Activated T-helper 2 cell treated with anti-CD3 and anti-CD28 coated beads, Interferon-gamma antibody, Interleukin-2, Interleukin-4, amounts not matched to agents 10 μg/mL and 5 μg/mL and 100 μg/mL, durations not matched to agents 14 hours and 24 hours and 36 hours (primary cell): ENCODE measurements at places on chromosomes 5 and 9.

GRCh38 chr5:177453852-177454396 lies 7.3 kb downstream of the PRR7 start:
- peak overlapping the region; percentile 80 for H3K4me3 ChIP-seq
- H3K27ac ChIP-seq, result peak overlapping the region; percentile 82
- peaks cover 17% of the 10 kb centered on the region for H3K4me1 ChIP-seq
- peaks cover 8% of the 10 kb centered on the region for H3K27me3 ChIP-seq

DNA sequence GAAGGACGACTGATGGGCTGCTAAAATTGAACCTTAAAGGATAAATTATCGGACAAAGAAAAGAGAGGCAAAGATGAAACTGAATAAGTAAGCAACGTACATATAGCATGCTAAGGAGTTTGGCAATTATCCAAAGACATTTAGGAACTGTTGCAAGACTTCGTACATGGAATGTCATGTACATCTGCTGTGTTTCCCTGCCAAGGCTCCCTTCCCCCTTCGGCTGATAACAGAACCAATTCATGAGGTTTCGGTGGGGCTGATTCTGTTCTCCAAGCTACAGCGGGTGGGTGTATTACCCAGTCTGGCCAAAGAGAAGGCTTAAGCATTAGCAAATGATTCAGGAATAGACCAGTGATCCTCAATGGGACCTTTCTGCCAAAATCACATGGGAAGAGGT lies 190.9 kb upstream of the FREM1 start:
- no peaks in the 10 kb centered on the region for H3K4me1 ChIP-seq
- H3K36me3 ChIP-seq, result no peaks in the 10 kb centered on the region
- DNase-seq, result no peak
- H3K4me3 ChIP-seq, result no peak overlapping the region
- peaks cover 6% of the 10 kb centered on the region for H3K27me3 ChIP-seq

- no peaks in the 10 kb centered on the region for H3K27me3 ChIP-seq
- H3K36me3 ChIP-seq, result peaks cover 83% of the 10 kb centered on the region
- no peak for DNase-seq
- H3K4me3 ChIP-seq, result no peak overlapping the region
- H3K27ac ChIP-seq, result no peak overlapping the region
- no peaks in the 10 kb centered on the region for H3K4me1 ChIP-seq
Observed at GRCh38 chr5:141574122-141574510, 44.7 kb downstream of the DIAPH1 start.

DNA sequence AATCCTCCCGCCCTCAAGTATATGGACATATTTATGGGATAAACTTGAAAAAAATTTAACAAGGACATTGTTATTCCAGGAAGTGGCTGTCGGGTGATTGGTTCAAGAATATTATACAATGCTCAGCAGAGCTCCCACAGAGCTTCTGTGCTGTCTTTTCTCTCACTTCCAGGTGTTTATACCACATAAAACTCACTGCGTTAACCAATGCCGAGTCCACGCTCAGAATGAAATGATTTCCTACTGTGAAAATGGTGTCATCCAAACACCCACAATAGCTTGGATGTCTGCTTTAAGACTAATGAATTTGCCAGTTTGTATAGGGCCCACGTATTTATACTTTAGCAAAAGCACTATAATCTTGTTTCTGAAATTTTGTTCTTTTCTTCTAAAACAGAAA lies 368.2 kb downstream of the NDUFS4 start:
- no peaks in the 10 kb centered on the region for H3K4me1 ChIP-seq
- no peak for DNase-seq
- no peak overlapping the region for H3K27ac ChIP-seq
- H3K36me3 ChIP-seq, result no peaks in the 10 kb centered on the region
